ENCODE measurements at places on chromosomes 12 and 14.

- no peak for DNase-seq
These were observed 91.2 kb downstream of the PTGER2 start for GRCh38 chr14:52405314-52405713.

DNA sequence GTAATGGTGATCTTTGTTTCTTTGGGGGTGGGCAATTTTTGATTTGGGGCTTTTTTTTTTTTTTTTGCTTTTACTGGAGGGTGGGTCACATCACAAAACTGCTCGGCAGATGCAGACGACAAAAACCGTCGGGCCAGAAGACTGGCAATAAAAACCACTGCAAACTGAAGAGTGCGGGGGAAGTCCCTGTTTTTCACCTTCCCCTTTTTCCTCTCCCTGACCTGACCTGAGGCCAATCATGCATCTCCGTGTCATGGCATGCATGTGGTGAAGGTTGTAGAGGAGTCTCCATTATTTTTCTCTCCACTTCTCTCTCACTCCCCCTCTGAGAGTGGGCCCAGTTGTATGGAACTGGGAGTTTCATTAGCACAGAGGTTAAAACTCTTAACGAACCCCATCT, 57.5 kb downstream of the AP5M1 start:
- peak; percentile 18 for DNase-seq

- DNase-seq: no peak
These were observed 6.7 kb upstream of the SLC25A29 start for GRCh38 chr14:100312877-100313400.

- no peak for DNase-seq
These were observed 183.3 kb downstream of the RBM19 start for GRCh38 chr12:113782873-113783272.

DNA sequence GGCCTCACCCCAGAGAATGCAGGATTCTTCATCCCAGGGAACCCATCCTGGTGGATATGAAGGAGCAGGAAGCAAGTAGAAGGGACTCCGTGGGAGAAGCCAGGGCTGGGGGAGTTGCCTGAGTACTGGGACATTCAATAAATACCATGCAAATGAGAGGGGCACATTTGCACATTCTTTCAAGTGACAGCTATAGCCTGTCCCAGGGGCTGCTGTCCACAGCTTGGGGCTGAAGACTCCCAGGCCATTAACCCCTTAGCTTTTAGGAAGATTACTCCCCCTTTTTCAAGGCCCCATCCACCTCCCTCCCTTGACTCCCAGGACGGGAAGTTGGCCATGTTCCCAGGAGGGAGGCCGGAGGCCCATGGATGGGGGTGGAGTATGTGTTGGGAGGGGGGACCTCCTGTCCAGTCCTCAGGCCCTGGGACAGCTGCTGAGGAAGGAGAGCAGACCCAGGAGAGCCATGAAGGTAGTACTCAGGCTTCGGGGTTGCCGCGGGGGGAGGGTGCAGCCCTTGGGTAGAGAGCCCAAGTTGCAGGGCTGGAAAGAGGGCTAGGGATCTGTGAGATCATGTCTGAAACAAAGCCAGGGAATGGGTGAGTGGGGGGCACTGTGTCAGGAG, 974 bp upstream of the TNS2 start:
- DNase-seq: no peak

DNA sequence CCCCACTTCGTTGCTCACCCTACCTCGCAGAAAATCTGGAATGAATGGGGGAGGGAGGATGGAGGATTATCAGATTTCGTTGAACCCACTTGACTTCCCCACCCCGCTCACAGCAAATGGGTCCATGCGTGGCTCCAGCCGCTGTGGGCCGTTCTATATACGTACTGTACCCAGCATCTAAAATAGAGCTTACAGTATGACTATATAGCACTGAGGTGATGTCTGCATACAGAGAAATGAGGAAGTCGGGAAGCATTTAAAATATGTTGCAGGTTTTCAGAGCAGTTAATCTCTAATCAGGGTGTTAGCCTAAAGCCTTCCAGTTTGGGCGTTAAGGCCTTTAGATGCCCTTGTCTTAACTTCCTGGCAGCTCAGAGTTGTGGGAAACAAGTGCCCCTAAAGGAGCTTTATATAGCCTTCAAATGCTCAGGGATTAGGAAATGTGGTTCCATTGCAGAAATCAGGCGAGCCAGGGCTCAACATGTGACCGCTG, 1.4 kb downstream of the BICDL1 start:
- peak; percentile 42 for DNase-seq

DNA sequence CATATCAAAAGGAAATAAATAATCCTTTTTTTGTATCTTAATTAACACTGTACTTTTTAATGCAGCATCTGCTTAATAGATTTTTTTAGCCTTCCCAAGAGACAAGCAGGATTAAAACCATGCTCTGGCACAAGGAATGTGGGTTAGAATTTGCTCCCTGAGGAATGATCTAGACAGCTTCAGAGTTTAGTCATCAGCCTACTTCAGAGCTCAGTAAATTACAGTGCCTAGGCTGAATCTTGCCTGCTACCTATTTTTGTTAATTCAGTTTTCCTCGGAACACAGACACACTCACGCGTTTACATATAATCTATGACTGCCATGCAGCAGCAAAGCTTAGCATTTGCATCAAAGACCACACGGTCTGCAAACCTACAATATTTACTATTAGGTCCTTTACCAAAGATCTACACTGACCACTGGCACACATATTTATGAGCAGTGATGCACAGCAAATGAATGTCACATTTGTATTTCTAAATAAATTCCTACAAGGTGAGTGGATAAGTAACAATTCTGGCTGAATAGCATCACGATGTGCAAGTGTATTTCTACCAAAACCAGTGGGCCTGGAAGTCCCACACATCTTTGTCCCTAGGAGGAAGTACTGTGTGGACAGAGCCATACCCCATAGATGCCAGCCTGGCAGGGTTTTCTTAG, 309.8 kb upstream of the TMEM132C start:
- no peak for DNase-seq

DNA sequence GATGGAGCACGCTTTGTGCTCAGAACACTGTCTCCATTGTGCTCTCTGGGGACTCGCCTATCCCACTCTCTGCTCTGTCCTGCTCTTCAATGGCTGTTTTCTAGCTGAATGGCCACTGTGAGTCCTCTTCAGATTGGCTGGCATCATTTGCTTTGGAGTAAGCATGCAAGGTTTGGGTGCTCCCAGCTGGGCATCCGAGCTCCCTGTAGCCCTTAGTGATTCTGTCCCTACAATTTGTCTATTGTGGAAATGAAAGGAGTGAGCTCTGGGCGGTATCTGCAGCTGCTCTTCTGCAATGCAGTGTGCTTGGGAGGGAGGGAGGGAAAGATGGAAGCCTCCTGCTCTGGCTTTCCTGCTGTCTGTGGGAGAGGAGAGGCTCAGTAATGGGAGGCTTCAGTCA, 84.8 kb downstream of the SMOC1 start:
- no peak for DNase-seq

DNA sequence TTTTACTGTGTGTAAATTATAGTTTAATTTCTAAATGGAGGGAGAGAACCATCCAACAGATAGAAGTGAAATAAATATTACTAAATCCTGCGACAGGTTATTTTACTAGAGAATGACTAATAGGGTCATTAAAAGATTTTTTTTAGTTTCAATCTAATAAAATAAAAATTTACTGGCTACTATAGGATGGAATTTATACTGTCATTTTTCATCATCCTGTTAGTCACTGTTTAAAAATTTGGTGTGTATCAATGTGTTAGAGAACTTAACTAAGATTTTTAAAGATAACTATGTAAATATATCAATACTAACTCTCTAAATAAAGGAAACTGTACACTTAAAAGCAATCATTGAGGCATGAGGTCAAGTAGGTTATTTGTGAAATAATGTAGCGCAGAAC, 41.1 kb upstream of the CDKN3 start:
- no peak for DNase-seq

DNA sequence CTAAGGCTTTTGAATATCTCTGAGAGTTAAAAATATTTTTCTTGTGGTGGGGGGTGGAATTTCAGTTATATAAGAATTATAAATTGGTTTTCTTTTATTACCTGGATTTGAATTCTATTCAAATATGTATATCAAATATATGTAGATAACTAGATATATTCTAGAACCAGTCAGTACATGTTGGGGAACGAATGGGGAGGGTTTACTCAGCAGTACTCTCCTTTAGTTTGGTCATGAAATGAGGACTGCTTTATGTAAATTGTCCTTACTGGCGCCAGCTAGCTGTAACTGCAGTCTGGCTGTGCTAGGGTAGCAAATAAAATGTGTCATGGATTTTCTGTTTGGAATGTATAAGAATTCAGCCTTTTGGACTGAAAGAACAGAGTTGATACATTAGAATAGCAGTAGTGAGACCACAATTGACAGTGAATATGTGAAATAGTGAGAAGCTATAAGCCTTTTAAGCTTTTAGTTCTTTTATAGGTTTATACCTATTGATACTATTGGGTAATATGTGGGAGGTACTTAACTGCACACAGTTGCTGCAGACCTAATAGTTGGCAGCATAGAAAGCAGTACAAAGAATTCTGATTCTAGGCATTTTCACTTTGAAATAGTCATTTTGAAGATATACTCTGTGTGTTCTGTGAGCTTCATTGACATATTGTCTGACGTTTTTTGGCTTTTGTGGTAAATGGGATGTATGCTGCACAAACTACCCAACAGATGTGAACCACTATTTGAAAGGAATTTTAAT, 29.0 kb downstream of the ATF7IP start:
- peak; percentile 67 for DNase-seq

GRCh38 chr14:106518054-106518943, 991.9 kb downstream of the TMEM121 start:
- peak; percentile 49 for DNase-seq

GRCh38 chr12:44157359-44157758, 321.5 kb downstream of the TMEM117 start:
- peak; percentile 3 for DNase-seq

DNA sequence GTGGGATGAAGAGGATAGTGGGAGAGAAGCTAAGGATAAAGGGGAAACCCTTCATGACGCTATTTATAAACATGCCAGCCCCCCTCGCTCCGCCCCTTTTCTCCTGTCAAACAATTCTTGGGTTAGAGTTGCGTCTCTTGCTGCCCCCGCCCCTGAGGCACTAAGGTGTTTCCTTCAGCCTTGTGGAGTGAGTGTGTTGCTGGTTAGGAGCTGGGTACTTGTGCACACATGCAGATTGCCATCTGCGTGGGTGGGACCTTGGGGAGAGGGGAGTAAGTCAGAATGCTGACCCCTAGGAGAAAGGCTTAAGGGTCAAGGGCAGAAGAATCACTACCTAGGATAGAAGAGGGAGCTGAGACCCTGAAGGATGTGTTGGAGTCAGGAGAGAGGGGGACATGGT, 5.4 kb downstream of the FOXJ2 start:
- DNase-seq: no peak

GRCh38 chr12:122282061-122282460, 15.8 kb upstream of the VPS33A start:
- no peak for DNase-seq

All from germinal center (tissue), 1 donor.